MM.1S (cell line): ENCODE measurements at places on chromosomes 4 and X.

- no peak for DNase-seq
- H3K4me3 ChIP-seq, result no peak overlapping the region
- no peaks in the 10 kb centered on the region for H3K27me3 ChIP-seq
These were observed 173.8 kb downstream of the NSUN7 start for GRCh38 chr4:40923316-40924095.

GRCh38 chrX:148552775-148553174 lies 52.4 kb downstream of the AFF2 start:
- H3K4me1 ChIP-seq, result no peaks in the 10 kb centered on the region
- no peaks in the 10 kb centered on the region for H3K36me3 ChIP-seq
- no peak overlapping the region for H3K4me3 ChIP-seq
- no peaks in the 10 kb centered on the region for H3K27me3 ChIP-seq
- H3K27ac ChIP-seq, result no peak overlapping the region
- no peak for DNase-seq

DNA sequence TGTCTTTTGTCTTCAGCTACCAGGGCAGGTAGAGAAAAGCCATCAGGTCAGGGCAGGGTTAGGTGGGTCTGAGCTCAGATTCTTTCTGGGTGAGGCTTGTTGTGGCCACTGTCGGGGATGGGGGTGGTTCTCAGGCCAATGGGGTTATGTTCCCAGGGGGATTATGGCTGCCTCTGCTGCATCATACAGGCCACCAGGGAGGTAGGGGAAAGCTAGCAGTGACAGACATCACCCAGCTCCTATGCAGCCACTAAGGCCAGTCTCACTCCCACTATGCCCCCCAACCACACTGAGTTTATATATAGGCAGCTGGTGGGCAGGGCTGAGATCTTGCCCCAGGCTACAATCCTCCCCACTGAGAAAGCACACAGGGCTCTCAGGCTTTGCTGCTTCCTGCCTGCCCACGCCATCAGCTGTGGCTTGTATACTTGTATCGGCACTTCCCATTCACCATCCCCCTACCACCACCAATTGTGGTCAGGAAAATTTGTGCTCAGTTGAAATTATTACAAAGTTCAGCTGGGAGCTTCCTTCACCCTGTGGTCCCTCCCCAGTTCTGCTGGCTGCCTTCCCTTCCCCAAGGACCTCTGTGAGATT lies 72.6 kb upstream of the PTPN13 start:
- H3K4me1 ChIP-seq, result no peaks in the 10 kb centered on the region; the same call in 1 of the 2 replicates
- H3K36me3 ChIP-seq, result no peaks in the 10 kb centered on the region
- H3K4me3 ChIP-seq, result no peak overlapping the region
- H3K27me3 ChIP-seq, result no peaks in the 10 kb centered on the region

DNA sequence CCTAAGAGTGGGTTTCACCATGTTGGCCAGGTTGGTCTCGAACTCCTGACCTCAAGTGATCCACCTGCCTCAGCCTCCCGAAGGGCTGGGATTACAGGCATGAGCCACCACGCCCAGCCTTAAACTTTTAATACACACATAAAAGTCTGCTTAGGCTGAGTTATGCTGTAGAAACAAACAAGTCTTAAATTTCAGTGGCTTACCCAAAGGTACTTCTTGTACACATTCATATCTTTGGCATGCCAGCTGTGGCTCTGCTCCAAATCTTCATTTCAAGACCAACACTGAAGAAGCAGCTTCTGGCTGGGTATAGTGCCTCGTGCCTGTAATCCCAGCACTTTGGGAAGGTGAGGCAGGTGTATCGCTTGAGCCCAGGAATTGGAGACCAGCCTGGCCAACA lies 80.3 kb downstream of the PPEF2 start:
- no peak overlapping the region for H3K4me3 ChIP-seq
- no peaks in the 10 kb centered on the region for H3K4me1 ChIP-seq
- H3K27ac ChIP-seq, result no peak overlapping the region
- no peak for DNase-seq

DNA sequence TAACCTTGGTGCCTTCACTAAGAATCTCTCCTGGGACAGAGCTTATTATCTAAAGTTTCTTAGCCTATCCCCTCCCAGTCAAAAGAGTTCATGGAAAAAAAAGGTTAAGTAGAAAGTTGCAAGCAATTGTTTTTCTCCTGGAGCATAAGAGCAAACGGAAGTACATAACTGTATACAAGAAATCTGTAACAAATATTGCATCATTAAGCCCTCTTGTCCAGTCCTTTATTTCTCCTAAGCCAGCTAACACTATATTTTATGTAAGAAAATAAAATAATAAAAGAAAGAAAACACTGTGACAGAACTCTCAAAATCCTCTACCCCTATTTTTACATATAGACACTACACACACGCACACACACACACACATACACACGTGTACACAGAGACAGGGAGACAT lies 255.3 kb downstream of the NAF1 start:
- H3K4me1 ChIP-seq, result no peaks in the 10 kb centered on the region
- no peak overlapping the region for H3K27ac ChIP-seq
- H3K36me3 ChIP-seq, result no peaks in the 10 kb centered on the region
- no peak for DNase-seq
- no peak overlapping the region for H3K4me3 ChIP-seq
- H3K27me3 ChIP-seq, result no peaks in the 10 kb centered on the region

DNA sequence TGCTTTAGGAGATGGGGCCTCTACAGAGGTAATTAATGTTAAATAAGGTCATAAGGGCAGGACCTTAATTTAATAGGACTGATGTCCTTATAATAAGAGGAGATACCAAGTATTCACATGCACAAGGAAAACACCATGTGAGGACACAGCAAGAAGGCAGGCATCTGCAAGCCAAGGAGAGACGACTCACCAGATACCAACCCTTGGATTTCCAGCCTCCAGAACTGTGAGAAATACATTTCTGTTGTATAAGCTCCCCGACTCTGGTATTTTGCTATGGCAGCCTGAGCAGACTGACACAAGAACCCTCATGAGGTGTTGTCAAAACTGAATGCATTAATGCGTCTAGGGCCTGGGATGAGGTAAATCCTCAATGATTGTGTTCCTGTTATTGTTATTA lies 56.2 kb upstream of the MAPK10 start:
- H3K27me3 ChIP-seq, result no peaks in the 10 kb centered on the region
- H3K4me3 ChIP-seq, result no peak overlapping the region
- no peak overlapping the region for H3K27ac ChIP-seq
- no peaks in the 10 kb centered on the region for H3K36me3 ChIP-seq
- no peak for DNase-seq
- no peaks in the 10 kb centered on the region for H3K4me1 ChIP-seq

DNA sequence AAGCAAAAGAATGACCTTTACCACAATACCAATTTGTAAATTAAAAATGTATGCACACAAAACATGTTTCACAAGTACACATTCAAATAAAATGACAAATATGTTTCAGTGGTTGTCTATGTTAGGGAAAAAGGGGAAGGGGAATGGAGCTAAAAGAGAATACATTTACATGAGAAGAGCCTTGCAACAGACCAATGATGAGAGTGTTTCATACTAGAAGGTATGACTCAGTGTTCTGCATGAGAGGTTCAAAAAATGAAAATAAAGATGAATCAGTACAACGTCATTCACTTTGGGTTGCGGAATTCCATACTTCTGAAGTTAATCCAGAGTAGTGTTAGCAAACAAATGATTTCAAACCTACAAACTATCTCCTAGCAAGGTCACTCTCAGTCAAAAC lies 51.7 kb downstream of the RPGR start:
- H3K36me3 ChIP-seq, result no peaks in the 10 kb centered on the region
- no peak overlapping the region for H3K27ac ChIP-seq
- no peaks in the 10 kb centered on the region for H3K27me3 ChIP-seq
- H3K4me3 ChIP-seq, result no peak overlapping the region
- no peak for DNase-seq

DNA sequence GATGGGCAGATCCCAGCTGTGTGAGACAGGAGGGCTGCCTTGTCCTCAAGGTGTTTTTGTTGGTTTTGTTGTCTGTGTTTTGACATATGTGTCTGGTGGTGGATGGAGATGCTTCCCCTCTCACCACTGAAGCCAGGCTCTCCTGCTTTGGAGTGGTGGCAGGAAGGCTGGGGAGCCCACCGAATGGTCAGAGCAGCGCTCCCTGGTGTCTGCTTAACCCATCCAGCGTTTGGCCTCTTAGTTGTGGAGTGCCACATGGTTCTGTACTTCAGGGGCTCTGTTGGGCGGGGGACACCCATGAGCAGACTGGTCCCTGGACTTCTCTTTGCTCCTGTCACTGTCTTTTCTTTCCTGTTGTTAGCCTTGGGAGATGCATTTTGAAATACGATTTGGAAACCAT lies 51.9 kb downstream of the DLG3 start:
- 0 out of 2 replicates have a peak, but pooled peaks cover 2% of the 10 kb centered on the region for H3K4me1 ChIP-seq
- no peaks in the 10 kb centered on the region; the same call in 1 of the 2 replicates for H3K36me3 ChIP-seq
- H3K27ac ChIP-seq, result no peak overlapping the region
- no peak for DNase-seq

GRCh38 chr4:177451108-177451500 lies 8.9 kb upstream of the AGA start:
- H3K27me3 ChIP-seq, result no peaks in the 10 kb centered on the region
- H3K27ac ChIP-seq, result no peak overlapping the region
- DNase-seq, result no peak
- H3K36me3 ChIP-seq, result no peaks in the 10 kb centered on the region

DNA sequence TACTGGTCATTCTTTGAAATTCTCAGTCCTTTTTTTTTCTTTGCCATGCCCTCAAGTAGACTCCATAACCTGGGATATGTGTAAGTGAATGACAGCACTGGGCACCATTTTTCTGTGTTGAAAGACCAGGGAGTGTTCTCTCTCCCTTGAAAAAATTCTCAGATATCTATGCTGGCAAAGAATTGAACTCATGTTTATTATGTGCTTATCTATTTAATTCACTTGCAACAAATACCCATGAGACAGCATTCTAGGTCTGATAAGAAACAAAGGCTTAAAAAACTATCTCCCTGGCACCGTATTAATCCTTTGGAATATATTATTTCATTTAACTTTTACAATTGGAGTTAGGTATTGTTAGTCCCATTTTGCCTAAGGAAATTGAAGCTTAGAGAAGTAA lies 36.7 kb downstream of the LARP7 start:
- no peaks in the 10 kb centered on the region for H3K4me1 ChIP-seq
- H3K27me3 ChIP-seq, result no peaks in the 10 kb centered on the region
- no peak overlapping the region for H3K4me3 ChIP-seq
- H3K27ac ChIP-seq, result no peak overlapping the region
- no peak for DNase-seq

- H3K4me1 ChIP-seq, result no peaks in the 10 kb centered on the region
- no peak overlapping the region for H3K27ac ChIP-seq
- DNase-seq, result no peak
- no peaks in the 10 kb centered on the region for H3K27me3 ChIP-seq
- H3K36me3 ChIP-seq, result no peaks in the 10 kb centered on the region
These were observed 131.4 kb downstream of the SORBS2 start for GRCh38 chr4:185680617-185681016.

DNA sequence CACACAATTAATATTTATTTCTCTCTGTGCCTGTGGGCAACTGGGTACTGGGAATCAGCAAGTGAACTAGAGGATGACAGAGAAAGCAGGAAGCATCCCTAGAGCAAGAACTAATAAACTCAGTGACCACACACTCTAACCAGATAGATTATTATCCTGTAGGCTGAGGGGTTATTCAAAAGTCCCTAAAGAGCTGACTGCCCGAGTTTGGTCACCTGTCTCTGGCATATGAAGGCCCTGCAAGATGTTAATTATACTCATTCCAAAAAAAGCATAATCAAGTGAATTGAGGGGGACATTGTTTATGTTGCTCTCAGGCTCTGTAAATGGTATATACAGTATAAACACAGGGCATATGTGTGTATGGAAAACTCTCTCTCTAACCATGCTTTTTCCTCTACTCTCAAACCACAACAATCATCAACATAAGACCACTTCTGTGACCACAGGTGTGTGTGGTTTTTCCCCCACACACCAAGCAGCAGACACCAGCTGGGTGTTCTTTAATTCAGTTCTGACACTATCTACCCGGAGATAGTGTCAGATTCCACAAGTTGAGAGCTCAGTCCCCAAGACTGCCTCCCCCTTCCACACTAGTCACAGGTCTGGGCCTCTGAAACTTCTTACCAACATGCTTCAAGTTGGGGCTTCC lies 6.2 kb upstream of the HPSE start:
- peaks cover 15% of the 10 kb centered on the region for H3K4me1 ChIP-seq
- peak; percentile 87 for DNase-seq
- H3K4me3 ChIP-seq, result no peak overlapping the region
- no peaks in the 10 kb centered on the region for H3K36me3 ChIP-seq
- peak overlapping the region; percentile 13; the same call in 1 of the 2 replicates for H3K27ac ChIP-seq

DNA sequence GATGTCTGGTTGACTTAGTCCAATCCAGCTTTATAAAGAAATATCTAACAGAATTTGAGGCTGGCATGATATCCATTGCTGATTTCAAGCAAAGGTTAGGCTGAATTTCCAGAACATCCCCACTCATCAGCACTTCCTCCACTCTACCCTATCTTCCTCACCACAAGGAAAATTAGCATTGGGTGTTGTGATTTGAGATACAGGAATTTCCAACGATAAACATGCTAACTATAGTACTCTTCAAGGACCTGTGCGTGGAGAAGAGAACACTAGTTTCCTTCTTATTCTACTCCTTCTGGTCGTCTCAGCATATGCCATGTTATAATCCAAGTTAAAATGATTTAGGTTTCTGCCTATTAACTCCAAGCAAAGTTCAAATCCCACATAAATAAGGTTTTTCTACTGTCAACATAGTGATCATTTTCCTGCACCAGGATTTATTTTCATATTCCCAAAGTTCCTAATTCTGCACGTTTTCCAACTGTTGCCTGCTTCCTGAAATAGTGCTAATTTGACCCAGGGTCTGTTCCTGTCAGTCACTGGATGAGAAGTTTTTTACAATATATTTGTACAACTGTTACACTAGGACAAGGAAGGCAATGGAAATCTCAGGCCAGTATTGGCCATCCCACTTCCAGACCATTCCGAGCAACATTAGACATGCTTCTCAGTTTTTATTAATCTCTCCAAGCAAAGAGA lies 177.6 kb upstream of the EDNRA start:
- H3K27ac ChIP-seq, result no peak overlapping the region
- H3K4me3 ChIP-seq, result no peak overlapping the region
- no peaks in the 10 kb centered on the region for H3K27me3 ChIP-seq
- H3K36me3 ChIP-seq, result no peaks in the 10 kb centered on the region
- no peaks in the 10 kb centered on the region for H3K4me1 ChIP-seq
- no peak for DNase-seq

GRCh38 chrX:138254001-138254400 lies 457.5 kb downstream of the FGF13 start:
- H3K4me3 ChIP-seq, result no peak overlapping the region
- no peak overlapping the region for H3K27ac ChIP-seq
- no peaks in the 10 kb centered on the region for H3K36me3 ChIP-seq
- H3K27me3 ChIP-seq, result no peaks in the 10 kb centered on the region

GRCh38 chr4:187814737-187815465 lies 180.7 kb upstream of the ZFP42 start:
- H3K27me3 ChIP-seq, result no peaks in the 10 kb centered on the region
- no peaks in the 10 kb centered on the region for H3K36me3 ChIP-seq

DNA sequence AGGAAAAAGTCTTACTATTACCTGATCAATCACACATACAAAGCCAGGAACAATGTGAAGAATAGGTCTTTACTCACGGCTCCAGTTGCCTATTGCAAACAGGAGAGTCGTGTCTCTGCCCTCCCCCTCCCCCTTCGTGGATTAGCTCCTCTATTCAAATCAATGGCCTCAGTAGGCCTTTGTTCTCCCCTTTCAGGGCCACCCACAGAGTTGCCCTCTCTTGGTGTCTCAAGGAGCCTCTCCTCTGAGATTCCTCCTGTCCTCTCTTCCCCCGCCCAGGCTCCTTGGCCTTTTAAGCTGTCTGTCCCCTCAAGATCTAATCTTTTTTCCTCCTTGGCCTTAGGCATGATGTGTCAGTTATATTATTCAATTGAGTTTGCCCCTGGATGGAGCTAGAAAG lies 107.2 kb upstream of the NALF2 start:
- DNase-seq, result no peak
- H3K27me3 ChIP-seq, result no peaks in the 10 kb centered on the region
- H3K27ac ChIP-seq, result no peak overlapping the region
- H3K4me1 ChIP-seq, result no peaks in the 10 kb centered on the region
- H3K36me3 ChIP-seq, result no peaks in the 10 kb centered on the region
